ENCODE measurements at places on chromosomes 6 and 20. TPM values are rescaled to one million over a fixed set of nuclear protein-coding genes. Genes with fewer than 3 reads are reported as not detected.

GRCh38 chr6:11094941-11095340, 1.3 kb downstream of the SMIM13 start:
- no peak for DNase-seq

DNA sequence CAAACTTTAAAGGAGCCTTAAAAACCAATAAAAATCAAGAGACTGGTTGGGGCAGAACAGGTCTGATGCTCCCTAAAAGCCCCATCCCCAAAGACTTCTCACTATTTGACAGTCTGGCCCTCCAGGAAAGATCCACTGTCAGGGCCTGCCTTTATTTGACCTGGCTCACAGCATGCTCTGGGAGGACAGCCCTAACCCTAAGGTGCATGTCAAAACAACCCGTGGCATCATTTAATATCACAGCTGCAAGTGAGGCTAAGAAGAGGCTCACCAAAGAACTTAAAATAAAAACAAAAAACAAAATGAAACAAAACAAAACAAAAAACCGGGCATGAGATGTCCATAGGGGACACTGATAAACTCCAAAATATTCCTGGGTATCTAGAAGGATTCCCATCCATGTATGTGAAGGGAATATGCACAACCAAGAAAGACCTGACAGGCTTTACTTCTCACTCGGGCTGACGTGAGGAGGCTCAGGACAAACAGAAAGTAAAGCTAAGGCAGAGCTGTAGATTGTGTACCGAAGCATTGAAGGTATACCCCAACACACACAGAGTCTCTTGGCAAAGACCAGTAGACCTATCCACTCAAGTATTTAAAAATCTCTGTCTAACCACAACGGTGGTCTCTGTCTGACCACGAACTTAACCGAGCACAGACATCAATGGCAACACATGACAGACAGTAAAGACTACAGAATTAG, 57.3 kb downstream of the AHI1 start:
- DNase-seq: no peak

- DNase-seq: no peak
These were observed 75.3 kb downstream of the GMPR start for GRCh38 chr6:16313732-16314131.

DNA sequence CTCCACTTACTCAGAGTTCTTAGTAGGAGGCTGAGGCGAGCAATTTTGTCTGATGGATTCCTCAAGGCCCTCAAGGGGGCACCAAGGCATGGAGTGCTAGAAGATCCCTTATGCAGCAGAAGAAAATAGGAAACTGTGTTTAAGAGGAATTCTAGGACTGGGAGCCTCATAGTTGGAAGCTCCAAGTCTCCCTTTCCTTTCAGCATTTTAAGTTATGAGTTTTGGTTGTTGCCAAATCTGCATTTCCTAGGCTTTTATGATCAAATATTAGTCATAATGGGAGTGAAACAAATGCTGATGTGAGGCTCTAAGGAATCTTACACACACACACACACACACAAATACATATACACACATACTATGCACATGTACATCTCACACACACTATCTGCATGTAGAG, 714.0 kb downstream of the UTRN start:
- no peak for DNase-seq

- DNase-seq: no peak
These were observed 3.5 kb downstream of the SCAF8 start for GRCh38 chr6:154736618-154737259.

DNA sequence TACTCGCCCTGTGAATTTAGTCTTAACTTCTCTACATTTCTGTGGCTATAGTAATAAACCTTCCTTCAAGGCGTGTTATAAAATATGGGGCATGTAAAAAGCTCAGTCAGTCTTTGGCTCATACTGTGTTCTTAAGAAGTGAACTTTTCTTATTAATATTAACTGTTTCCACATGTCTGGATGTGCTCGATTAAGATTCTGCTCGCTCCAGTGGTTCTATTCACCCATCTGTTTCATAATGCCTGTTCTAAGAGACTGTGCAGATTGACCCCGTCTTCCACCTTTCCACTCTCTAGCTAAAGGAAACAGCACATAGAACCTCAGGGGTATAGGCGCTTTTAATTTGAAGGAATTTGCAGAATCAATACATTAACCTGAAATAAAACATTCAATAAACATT, 99.9 kb downstream of the L3MBTL3 start:
- DNase-seq: no peak

DNA sequence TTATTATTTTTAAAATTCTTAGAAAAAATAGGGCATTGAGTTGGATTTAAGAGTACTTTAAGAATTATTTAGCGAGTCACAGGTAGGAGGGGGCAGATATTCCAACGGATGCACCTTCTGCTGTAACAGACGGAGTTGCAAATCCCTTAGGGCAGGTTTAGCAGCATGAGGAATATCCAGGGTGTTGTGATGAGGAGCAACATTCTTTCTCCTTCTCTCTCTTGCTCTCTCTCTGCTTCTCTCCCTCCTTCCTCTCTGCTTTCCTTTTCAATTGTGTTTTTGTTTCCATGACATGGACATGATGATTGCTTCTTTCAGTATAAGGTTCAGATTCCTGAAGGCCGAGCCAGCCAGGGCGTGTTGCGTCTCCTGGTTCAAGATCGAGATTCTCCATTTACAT, 28.9 kb downstream of the CDH26 start:
- no peak for DNase-seq

DNA sequence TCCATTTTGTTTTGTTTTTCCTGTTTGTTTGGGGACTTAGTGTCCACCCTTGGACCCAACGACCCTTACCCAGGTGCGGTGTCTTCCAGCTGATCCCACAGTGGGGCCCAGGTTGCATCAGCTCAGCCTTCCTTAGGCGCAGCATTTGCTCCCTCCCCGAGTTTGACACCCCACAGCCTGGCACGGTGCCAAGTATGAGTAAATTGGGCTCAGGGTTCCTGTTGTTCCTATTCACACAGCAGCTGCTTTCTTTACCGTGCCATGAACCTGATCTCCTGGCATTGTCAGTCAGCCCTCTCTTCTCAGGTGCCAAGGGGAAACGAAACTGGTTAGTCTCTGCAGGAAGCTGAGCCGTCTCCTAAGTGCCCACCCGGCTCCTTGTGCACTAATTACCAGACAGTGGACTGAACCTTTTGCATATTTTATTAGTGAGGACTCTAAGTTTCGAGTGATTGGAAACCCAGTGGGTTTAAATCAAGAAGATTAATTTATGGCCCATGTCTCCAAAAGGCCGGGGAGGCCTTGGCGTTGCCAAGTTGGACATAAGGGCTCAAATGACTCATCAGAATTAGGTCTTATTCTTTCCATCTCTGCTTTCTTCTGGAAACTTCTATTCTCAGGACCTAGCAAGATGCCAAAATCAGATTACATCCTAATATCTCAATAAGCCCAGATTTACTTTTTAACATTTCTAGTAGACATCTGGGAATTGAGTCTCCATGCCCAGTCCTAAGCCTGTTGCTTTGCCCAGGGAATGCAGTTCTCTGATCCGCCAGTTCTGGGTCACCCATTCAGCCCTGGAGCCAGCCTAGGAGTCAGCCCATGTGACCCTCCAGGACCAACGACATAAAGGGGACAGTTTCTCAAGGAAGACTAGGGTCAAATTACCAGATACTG, 68.8 kb downstream of the TSHZ2 start:
- no peak for DNase-seq

TSHZ2 gene
- 18.5 TPM for total RNA-seq

BPIFB2 gene
- not detected for total RNA-seq

DNA sequence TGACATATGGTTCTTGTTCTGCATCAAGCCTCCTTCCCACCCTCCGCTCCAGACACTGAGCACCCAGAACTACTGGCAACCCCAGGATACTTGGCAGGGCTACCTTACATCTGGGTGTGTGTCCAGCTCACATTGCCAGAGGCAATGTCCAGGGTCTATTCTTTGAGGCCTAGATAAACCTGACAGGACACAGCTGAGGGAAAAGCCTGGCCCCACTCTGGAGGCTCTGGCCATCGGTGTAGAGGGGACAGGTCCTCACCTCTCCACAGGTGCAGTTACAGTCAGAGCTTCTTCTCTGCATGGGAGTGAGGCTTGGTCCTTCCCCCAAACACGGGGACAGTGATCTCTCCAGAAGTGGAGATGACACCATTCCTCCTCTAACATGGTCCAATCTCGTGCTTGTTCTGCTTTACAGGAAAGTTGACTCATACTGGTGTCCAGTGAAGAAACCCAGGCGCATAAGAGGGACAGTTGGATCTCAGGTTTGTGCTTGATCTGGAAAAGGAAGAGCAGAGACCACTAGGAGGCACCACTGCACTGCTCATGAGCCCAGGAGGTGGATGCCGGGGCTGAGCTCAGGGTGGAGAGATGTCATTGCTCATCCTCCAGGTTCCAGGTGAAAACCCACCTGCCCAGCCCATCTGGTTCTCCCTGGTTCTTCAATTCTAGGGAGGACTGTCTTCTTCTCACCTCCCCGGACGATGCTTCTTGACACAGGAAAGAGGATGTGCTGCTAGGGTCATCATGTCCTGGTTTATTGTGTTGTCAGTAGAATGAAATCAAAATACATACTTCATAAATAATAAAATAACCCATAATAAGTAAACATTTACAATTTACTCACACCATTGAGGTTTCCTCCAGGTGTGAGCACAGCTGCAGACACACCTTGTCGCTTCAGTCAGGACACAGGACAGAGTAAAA, 14.7 kb downstream of the HLA-F start:
- peak; percentile 88 for DNase-seq

GRCh38 chr6:32492351-32492750, 37.7 kb downstream of the HLA-DRB5 start:
- DNase-seq: no peak

DNA sequence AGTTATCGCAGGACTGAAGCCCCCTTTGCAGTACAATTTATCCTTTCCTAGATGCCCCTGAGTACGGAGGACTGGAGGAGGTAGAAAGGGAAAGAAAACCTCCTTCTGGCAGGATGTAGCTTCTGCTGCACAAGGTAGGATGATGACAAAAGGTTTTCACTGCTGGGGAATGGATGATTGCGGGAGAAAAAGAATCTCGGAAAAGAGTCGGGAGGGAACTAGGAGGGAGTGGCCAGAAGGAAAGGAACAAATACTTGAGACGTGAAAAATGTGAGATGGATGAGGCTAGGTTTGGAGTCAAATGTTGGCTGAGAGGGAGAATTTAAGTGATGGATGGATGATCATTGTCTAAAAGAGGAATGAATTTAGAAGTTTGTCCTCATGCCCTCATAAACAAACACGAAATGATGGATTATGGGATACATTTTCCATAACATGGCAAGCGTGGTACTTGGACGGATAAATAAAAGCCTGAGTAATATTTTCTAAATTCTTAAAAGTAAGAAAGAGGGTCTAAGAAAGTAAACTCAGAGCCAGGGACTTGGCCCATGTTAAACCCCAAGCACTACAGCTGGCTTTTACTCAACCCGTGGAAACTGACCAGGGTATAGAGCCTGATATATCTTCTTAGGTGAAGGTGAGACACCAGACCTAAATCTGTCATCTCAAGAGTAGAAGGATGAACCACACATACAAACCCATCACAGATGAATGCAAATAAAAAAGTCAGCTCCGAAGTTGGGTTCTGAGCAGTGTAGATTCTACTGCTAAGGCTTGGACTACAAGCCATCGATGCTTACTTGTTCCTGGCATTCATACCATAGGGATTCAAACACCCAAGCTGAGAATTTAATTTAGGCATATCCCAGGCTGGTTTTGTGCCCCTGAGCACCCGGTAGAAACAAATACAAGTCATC, 72.4 kb downstream of the HFE start:
- no peak for DNase-seq

DNA sequence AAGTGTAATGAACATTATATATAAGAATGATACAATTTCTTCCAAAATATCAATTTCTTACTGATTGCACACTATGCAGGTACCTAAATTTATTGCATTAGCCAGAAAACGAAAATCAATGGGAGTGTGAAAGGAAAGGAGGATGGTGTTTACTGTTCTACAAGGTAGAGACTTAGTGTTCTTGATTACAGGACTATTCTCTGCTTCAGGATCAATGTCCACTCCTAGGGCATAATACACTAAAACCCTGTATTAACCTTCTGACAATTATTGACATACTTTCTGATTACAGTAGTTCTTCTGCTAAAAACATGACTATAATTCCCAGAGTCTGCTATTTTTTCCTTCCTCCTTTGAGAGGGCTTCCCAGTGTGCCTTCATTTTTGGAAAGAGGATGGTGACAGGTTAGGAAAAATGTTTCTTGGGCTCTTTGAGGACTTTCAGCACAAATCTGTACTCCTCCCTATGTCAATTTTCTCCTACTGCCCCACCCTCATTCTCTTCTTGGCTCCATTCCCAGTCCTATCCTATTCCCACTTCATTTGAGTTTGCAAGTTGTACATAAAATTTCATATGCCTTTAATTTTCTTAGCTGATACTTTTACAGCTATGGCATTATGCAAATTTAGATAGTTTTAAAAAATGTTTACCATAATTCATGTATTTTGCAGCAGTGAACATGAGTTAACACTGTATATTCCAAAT, 278.9 kb downstream of the CENPW start:
- no peak for DNase-seq

GRCh38 chr6:20365456-20365855, 36.2 kb upstream of the E2F3 start:
- DNase-seq: no peak

DNA sequence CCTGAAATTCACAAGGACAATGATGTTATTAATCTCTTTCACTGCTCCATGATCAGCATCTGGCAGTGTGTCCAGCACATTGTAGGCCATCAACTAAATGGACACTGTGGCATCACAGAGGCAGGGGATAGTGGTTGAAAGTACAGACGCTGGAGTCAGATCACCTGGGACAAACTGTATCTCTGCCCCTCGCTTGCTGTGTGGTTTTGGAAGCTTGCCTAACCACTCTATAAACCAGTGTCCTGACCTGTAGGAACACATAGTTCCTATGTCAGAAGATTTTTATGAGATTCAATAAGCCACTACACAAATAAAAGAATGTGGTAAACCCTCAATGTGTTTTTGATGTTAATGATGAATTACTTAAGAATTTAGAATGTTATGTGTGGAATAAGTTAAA, 219.3 kb upstream of the RNF217 start:
- no peak for DNase-seq

KHDC1 gene
- total RNA-seq: 0.86 TPM

DNA sequence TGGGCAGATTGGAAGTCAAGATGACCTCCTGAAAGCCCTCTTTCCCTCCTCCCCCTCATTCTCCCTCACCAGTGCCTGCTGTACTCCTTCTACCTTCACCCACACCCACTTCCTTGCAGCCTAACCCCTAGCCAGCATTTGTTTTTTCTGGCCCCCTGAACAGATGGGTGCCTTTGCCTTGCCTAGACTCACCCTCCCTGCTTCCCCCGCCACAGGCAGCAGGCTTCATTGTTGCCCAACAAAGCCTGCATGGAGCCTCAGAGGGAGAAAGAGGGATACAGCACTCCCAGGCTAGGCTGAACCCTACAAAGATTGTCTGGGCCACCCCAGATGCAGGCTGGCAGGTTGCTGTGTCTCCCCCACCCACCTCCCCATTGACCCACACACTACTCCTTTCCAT, 2.7 kb downstream of the MOCS1 start:
- DNase-seq: no peak

TMEM244 gene
- total RNA-seq: not detected

- no peak for DNase-seq
These were observed 18.7 kb downstream of the SAMD5 start for GRCh38 chr6:147527197-147527596.

GPR6 gene
- total RNA-seq: not detected

- no peak for DNase-seq
These were observed 5.4 kb upstream of the TCF15 start for GRCh38 chr20:615514-615913.

GRCh38 chr6:166620478-166621113, 6.5 kb downstream of the RPS6KA2 start:
- no peak for DNase-seq
